ENCODE measurements at places on chromosomes 1 and 21.

GRCh38 chr1:169119405-169119804 lies 12.9 kb downstream of the ATP1B1 start:
- no peak for DNase-seq

DNA sequence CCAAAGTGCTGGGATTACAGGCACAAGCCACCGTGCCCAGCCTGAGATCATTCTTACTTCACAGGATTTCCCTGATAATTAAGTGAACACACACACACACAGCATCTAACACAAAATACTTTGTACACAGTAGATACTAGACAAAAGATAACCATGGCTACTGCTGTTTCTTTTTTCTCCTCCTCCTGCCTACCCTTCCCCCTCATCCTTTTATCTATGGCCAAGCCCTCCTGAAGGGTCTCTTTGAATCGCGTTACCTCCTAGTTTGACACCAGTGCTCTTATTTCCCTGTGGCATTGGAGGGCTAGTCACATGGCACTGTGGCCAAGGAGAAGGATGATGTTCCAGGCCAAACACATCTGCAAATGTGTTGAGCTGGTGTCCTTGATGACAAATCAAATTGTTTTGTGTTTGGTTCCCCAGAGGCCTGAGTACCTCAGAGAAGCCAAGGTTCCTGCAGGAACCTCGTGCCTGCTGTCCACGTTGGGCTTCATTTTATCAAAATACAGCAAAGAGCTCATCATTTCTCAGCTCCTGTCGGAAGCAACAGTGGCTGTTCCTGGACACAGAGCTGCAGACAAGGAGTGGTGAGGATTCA lies 20.6 kb downstream of the NDUFS5 start:
- DNase-seq = no peak

DNA sequence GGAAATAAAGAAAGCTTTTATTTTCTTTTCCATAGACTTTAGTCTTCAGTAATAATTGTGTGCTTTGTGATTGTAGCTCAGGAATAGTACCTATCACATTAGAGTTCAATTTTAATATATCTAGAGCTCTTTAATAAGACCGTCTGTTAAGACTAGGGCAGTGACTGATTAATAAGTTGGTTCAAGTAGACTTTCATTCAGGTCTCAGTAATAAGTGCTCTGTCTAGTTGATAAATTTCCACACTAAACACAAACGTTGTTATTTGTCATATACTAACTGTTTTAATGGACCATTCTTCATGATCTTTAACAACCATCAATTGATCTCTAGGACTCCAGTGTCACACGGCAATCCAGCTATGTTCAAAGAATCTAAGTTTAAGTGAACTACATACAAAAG lies 474.5 kb upstream of the ADGRL2 start:
- DNase-seq = no peak

DNA sequence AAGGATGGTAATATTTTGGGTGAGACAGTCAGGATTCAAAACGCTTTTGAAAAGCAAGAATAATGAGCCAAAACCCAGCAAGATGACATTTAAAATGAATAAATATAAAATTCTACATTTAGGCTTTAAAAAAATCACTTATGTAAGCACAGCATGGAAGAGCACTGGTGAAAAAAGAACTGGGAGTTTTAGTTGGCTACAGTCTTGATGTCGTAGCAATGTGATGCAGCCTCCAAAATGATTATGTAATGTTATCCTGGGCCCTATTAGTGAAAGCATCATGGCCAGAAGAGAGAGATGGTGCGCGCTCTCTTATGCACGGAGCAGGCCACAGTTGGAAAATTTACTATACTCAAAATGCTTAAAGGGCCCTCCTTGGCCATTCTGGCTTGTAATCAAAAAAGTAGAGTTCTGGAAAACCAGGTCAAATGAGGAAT lies 5.1 kb downstream of the KCNJ9 start:
- DNase-seq = no peak

- DNase-seq = no peak
Observed at GRCh38 chr1:66729523-66729922, 22.7 kb upstream of the DYNLT5 start.

- DNase-seq = no peak
Observed at GRCh38 chr1:44038876-44039657, 7.8 kb upstream of the SLC6A9 start.
